Stomach (tissue), 19 donors: ENCODE measurements at places on chromosomes 7 and 10. TPM values are rescaled to one million over a fixed set of nuclear protein-coding genes. Genes with fewer than 3 reads are reported as not detected.

MSMB gene
- 41.6 TPM for total RNA-seq

DNA sequence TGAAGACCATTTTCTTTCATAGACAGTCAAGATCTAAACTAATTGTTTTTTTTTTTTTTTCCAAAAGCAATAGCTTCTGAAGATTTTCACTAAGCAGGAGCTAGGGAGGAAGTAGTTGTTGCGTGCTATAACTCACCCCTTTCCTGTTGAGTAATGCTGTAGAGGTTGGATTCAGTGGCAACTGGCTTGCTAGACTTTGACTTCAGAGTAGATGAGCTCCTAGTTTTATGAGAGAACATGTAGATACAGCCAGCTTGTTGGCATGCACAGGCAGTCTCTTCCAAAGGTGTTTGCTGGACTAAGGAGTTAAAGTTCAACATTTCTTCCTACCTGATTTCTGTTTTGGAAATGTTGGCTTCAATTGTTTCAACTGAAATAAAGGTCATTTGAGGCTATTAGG lies 66.2 kb upstream of the MXI1 start:
- H3K27me3 ChIP-seq: no peaks in the 10 kb centered on the region
- DNase-seq: no peak
- peaks cover 18% of the 10 kb centered on the region for H3K4me1 ChIP-seq
- H3K27ac ChIP-seq: no peak overlapping the region

- H3K4me1 ChIP-seq: no peaks in the 10 kb centered on the region
- no peak for DNase-seq
- H3K4me3 ChIP-seq: no peak overlapping the region
- H3K27me3 ChIP-seq: no peaks in the 10 kb centered on the region
Measured at GRCh38 chr7:88546808-88547207, 212.7 kb upstream of the ZNF804B start.

NCAPG2 gene
- total RNA-seq: 11.7 TPM

- no peak overlapping the region for H3K27ac ChIP-seq
- H3K4me3 ChIP-seq: no peak overlapping the region
- H3K36me3 ChIP-seq: no peaks in the 10 kb centered on the region
- H3K27me3 ChIP-seq: no peaks in the 10 kb centered on the region
Measured at GRCh38 chr7:126529254-126529653, 723.5 kb downstream of the GRM8 start.

DNA sequence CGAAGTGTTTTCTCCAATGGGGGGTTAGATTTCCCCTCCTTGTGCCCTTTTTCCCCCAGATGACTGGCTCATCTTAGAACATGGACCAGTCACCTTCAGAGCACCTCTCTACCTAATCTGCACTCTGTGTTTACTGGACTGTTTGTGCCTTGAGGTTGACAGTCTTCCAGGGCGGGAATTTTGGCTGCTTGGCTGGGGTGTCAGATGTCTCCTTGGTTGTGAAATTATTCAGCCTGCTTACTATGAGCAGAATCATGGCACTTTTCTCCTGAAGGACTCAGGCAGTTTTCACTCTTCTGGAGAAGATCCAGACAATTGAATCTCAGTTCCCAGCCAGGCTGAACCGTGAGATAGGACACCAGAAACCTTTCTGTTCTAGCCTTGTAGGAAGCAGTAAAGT lies 60.3 kb upstream of the NFKB2 start:
- no peak overlapping the region for H3K4me3 ChIP-seq
- no peak overlapping the region for H3K27ac ChIP-seq
- no peaks in the 10 kb centered on the region for H3K27me3 ChIP-seq

FGF8 gene
- not detected for total RNA-seq

CALHM3 gene
- not detected for total RNA-seq

DNA sequence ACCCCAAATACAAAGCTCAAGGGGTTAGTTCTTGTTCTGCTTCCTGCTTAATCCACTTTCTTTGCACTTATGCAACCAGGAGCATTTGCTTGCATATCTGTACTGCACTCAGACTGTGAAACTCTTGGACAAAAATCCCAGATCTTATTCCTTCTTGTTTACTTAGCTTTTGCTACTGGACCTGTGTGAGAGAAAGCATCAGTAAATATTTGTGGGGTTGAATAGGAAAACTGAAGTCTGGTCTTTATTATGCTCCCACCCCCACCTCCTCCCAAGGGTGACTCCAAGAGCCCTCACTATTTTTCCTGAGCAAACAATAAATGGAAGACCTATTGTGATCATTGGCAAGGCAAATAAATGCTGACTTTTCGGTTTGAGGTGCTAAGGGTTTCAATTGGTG lies 57.1 kb upstream of the VSTM2A start:
- no peak overlapping the region for H3K27ac ChIP-seq
- no peaks in the 10 kb centered on the region for H3K36me3 ChIP-seq
- H3K27me3 ChIP-seq: no peaks in the 10 kb centered on the region
- H3K4me3 ChIP-seq: no peak overlapping the region

UCMA gene
- not detected for total RNA-seq

NEUROD6 gene
- total RNA-seq: not detected

- DNase-seq: peak; percentile 79
- H3K36me3 ChIP-seq: no peaks in the 10 kb centered on the region
- H3K4me3 ChIP-seq: no peak overlapping the region
- H3K27me3 ChIP-seq: no peaks in the 10 kb centered on the region
- H3K4me1 ChIP-seq: no peaks in the 10 kb centered on the region
Measured at GRCh38 chr7:156460858-156461627, 179.5 kb upstream of the RNF32 start.

SERPINE1 gene
- total RNA-seq: 4.1 TPM

- no peaks in the 10 kb centered on the region for H3K4me1 ChIP-seq
- DNase-seq: no peak
- no peak overlapping the region for H3K27ac ChIP-seq
- no peak overlapping the region for H3K4me3 ChIP-seq
Measured at GRCh38 chr7:110105307-110105706, 985.6 kb upstream of the LRRN3 start.

GRCh38 chr10:104002911-104003310 lies 36.0 kb downstream of the SLK start:
- H3K36me3 ChIP-seq: peaks cover 42% of the 10 kb centered on the region
- no peak for DNase-seq

PSTK gene
- total RNA-seq: not detected

DNA sequence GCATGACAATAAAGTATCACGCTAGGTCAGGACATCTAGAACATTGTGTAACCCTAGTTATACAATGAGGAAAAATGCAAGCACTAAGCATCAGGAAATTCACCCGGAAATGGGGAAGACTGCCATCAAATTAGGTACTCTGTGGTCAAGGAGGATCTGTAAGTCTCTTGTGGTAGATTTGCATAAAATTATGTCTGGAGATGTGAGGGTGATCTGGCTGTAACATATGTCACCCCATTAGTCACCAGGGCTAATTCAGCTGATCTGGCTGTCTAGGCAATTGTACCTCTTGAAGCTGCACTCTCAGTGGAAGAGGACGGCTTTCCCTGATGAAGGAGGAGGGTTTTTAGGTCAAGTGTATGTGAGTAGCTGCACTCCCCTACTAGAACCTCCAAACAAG lies 14.8 kb downstream of the AKR1D1 start:
- DNase-seq: no peak
- no peaks in the 10 kb centered on the region for H3K4me1 ChIP-seq
- H3K27ac ChIP-seq: no peak overlapping the region
- no peaks in the 10 kb centered on the region for H3K27me3 ChIP-seq
- no peak overlapping the region for H3K4me3 ChIP-seq
- no peaks in the 10 kb centered on the region for H3K36me3 ChIP-seq

- H3K27me3 ChIP-seq: no peaks in the 10 kb centered on the region
- H3K27ac ChIP-seq: no peak overlapping the region
- no peak for DNase-seq
- H3K36me3 ChIP-seq: no peaks in the 10 kb centered on the region
Measured at GRCh38 chr7:12954380-12955033, 267.1 kb downstream of the ARL4A start.

DNA sequence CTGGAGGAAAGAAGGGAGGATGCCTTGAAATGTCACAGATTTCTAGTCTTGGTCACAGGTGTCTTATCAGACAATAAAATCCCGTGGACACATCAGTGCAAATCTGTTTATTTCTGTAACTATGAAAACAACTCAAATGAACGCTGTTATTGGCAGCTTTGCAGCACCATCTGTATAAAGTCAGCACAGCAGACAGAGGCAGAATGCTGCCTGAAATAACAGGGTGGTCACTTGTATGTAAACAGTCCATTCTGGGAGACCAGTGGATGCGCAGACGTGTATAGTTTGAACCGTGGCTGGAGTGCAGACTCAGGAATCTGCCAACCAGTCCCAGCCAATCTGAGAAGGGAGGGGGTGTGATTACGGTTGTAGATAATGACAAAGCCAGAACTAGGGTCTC lies 54.8 kb downstream of the SEC23IP start:
- H3K36me3 ChIP-seq: peaks cover 13% of the 10 kb centered on the region
- H3K4me1 ChIP-seq: no peaks in the 10 kb centered on the region
- H3K27ac ChIP-seq: no peak overlapping the region
- H3K4me3 ChIP-seq: no peak overlapping the region
- peak; percentile 54 for DNase-seq
- no peaks in the 10 kb centered on the region for H3K27me3 ChIP-seq

- H3K4me1 ChIP-seq: no peaks in the 10 kb centered on the region
- H3K4me3 ChIP-seq: no peak overlapping the region
- H3K27ac ChIP-seq: no peak overlapping the region
- peaks cover 60% of the 10 kb centered on the region for H3K27me3 ChIP-seq
Measured at GRCh38 chr10:122727426-122727825, 27.8 kb upstream of the C10orf120 start.

GRCh38 chr7:52423251-52423650 lies 612.2 kb upstream of the POM121L12 start:
- H3K27ac ChIP-seq: no peak overlapping the region
- no peak for DNase-seq
- H3K4me1 ChIP-seq: no peaks in the 10 kb centered on the region
- no peaks in the 10 kb centered on the region for H3K27me3 ChIP-seq

RAPGEF5 gene
- total RNA-seq: 29.8 TPM

TMEM176B gene
- total RNA-seq: 108 TPM

TMEM176A gene
- total RNA-seq: 14.7 TPM

SMO gene
- total RNA-seq: 4.5 TPM

DNA sequence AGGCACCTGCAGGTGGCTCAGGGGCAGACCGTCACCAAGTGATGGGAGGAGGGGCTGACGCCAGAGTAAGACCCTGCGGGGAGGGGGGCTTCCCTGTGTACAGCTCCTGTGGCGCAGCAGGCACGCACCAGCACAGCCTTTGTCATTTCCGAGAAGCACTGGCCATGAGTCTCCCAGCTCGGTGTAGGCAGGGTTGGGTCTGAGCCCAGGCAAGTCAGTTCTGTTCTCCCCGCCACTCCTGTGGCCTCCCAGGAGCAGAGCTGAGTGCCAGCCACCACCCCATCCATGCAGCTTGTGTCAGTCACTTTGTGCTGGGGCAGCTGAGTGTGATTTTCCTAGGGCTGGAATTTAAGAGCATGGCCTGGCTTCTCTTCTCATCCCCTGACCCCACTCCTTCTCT lies 13.2 kb downstream of the CPSF4 start:
- DNase-seq: no peak
- H3K4me1 ChIP-seq: no peaks in the 10 kb centered on the region
- no peak overlapping the region for H3K4me3 ChIP-seq
- H3K27me3 ChIP-seq: no peaks in the 10 kb centered on the region
- peaks cover 100% of the 10 kb centered on the region for H3K36me3 ChIP-seq

- no peaks in the 10 kb centered on the region for H3K36me3 ChIP-seq
- H3K27ac ChIP-seq: peak overlapping the region; percentile 91
- no peaks in the 10 kb centered on the region for H3K27me3 ChIP-seq
- peak; percentile 67 for DNase-seq
Measured at GRCh38 chr10:86400705-86401587, 34.4 kb upstream of the GRID1 start.

GRCh38 chr10:113590581-113590980 lies 37.7 kb downstream of the HABP2 start:
- H3K4me1 ChIP-seq: no peaks in the 10 kb centered on the region
- no peak overlapping the region for H3K4me3 ChIP-seq

GRCh38 chr7:22876986-22877729 lies 54.5 kb upstream of the TOMM7 start:
- H3K4me3 ChIP-seq: no peak overlapping the region
- no peaks in the 10 kb centered on the region for H3K4me1 ChIP-seq
- no peak overlapping the region for H3K27ac ChIP-seq
- no peak for DNase-seq

DNA sequence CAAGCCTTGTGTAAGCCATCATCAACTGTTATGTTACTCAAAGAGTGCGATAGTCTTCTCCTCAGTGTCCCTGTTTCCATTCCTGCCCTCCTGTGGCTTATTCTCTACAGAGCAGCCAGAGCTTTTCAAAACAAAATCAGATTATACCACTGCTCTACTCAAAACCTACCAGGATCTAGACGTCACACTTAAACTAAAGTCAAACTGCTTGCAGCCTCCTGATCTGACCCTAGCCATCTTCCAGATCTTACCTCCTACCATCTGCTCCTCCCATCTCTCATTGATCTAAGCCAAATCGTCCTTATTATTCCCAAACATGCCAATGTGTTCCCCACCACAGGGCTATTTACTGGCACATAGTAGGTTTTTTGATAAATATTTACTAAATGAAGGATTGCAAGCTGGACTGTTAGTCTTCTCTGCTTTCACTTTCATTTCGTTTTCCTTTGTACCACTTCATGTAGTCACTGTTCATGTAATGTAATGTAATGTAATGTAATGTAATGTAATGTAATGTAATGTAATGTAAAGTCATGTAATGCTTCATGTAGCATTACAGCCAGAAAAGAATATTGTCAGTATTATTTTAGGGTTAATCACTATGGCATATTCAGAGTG lies 116.1 kb downstream of the GPR37 start:
- no peak overlapping the region for H3K4me3 ChIP-seq
- no peaks in the 10 kb centered on the region for H3K27me3 ChIP-seq
- H3K27ac ChIP-seq: no peak overlapping the region
- DNase-seq: no peak

SPDYE9 gene
- not detected for total RNA-seq

- H3K36me3 ChIP-seq: no peaks in the 10 kb centered on the region
- H3K27ac ChIP-seq: no peak overlapping the region
- peaks cover 11% of the 10 kb centered on the region for H3K4me1 ChIP-seq
- no peak overlapping the region for H3K4me3 ChIP-seq
- no peak for DNase-seq
- H3K27me3 ChIP-seq: no peaks in the 10 kb centered on the region
Measured at GRCh38 chr7:33849004-33849403, 56.3 kb upstream of the BMPER start.

DNA sequence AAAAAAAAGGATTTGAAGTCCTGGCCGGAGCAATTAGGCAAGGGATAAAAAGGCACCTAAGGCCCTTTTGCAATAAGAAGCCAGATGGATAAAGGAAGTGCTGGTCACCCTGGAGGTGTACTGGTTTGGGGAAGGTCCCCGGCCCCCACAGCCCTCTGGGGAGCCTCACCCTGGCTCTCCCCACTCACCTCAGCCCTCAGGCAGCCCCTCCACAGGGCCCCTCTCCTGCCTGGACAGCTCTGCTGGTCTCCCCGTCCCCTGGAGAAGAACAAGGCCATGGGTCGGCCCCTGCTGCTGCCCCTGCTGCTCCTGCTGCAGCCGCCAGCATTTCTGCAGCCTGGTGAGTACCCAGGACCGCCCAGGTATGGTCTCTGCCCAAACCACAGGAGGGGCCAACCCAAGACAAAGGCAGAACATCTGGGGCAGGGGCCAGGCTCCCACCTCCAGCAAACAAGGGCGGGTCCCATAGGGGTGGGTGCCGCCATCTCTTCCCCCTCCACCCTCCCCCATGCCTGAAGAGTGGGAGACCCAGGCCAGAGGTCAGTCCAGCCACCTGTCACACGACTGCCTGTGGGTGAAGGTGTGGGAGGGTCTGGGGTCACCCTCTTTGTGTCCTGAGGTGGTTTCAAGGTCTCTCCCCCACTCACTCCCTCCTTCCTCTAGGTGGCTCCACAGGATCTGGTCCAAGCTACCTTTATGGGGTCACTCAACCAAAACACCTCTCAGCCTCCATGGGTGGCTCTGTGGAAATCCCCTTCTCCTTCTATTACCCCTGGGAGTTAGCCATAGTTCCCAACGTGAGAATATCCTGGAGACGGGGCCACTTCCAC lies at the start of gene PILRB:
PILRB (plus strand) TSS at position 91 of the 830 bp plus-strand sequence; CDS start at position 277, 186 bp downstream.
- peak within 1 kb of the TSS; percentile 47 for H3K27ac ChIP-seq
- H3K27me3 ChIP-seq: no peaks in the 10 kb centered on the region
- no peaks in the 10 kb centered on the region for H3K4me1 ChIP-seq
- peaks cover 100% of the 10 kb centered on the region for H3K36me3 ChIP-seq

TBATA gene
- not detected for total RNA-seq
